ENCODE measurements at places on chromosomes 16 and 17.
A peak's percentile ranks its signal among the peaks of the same experiment; 100 is the strongest.

DNA sequence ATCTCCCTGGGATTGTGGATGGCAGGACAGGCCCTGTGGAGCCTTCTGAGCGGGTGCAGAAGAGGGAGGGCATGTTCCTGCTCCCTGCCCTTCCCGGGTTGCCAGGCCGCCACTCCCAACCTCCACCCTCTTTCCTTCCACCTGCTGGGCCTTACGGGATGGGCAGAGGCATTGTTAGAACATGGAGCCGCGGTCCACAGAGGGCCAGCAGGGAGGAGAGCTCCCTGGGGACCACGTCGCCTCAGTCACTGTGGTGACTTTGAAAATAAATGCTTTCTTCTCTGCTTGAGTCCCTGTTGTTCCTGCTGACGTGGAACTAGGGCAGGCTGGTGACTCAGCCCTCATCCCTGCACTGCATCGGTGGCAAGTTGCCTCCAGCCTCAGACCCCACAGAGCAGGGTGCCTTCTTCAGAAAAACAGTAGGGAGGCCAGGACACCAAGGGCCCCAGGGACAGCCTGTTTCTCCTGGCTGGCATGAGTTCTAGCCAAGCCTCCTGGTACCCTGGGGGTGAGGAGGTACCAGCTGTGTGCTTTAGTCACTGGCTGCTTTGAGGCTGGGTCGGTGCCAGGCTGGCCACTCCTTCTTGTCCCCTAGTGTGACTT, 224.9 kb downstream of the SEC14L1 start:
- DNase-seq, result no peak

- no peak for DNase-seq
Observed at GRCh38 chr16:15829460-15829859, 27.4 kb downstream of the MYH11 start.

GRCh38 chr17:8345951-8346665, 6.5 kb downstream of the ODF4 start:
- DNase-seq, result no peak

- DNase-seq, result no peak
Observed at GRCh38 chr17:71304498-71305158, 816.2 kb upstream of the SOX9 start.

GRCh38 chr17:78427140-78427539, 48.7 kb downstream of the PGS1 start:
- DNase-seq, result no peak

- DNase-seq, result no peak
Observed at GRCh38 chr16:27337024-27337423, 23.2 kb downstream of the IL4R start.

DNA sequence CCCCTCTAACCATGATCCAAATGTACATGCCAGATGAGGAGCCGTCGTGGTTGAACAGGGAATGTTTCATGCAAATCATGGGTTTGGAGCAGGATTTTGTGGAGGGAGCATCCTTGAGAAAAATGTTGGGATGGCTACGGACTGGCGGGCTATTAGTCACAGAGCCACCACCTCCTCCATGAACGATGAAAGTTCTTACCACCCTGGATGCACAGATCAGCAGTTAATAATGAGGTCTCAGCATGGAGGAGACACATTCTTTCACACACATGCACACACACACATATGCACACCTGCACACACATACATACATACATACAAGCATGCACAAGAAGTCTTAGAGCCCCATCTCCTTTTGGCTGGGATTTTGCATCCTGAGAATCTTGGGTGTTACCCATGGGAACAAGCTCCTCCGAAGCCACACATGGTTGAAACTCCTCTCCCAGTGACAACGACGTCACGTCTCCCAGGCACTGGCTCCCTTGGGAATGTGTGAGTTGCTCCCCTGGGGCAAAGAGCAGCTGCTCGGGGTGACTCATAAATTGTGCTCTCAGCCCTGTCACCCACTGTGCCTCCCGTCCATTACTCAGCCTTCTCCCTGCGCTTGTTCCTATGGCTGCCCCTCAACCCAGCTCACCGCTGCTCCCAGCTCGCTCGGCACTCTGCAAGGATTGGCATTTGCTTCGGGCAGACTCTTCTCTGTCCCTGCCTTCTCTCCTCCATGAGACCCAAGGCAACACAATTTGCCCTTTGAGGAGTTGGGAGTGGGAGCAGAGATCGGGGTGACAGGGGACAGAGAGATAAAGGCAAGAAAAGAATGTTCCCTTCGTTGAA, 344.6 kb downstream of the SOX9 start:
- no peak for DNase-seq

DNA sequence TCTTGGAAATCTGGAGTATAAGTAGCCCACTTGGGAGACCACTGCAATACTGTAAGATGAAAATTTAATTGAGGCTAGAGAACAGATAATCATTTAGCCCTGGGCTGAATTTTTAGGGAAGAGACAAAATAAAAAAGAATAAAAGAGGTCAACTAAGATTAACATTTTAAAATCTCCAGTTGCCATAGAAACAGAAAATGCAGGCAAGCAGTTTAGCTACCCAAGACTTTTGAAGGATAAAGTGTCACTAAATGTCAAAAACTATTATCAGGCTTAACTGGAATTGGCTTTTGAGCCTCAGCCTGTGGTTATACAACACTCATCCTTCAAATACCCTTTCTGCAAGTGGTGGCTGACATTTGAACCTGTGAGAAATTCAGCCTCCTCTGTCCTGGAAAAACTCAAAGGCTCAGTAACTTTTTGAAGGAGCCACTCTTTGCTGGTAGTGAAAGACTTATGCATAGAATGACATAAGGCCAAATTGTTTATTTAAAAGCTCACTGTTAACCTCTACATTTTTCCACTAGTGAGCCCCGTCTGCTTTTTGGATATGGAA, 220.7 kb upstream of the KCNJ16 start:
- DNase-seq, result no peak

DNA sequence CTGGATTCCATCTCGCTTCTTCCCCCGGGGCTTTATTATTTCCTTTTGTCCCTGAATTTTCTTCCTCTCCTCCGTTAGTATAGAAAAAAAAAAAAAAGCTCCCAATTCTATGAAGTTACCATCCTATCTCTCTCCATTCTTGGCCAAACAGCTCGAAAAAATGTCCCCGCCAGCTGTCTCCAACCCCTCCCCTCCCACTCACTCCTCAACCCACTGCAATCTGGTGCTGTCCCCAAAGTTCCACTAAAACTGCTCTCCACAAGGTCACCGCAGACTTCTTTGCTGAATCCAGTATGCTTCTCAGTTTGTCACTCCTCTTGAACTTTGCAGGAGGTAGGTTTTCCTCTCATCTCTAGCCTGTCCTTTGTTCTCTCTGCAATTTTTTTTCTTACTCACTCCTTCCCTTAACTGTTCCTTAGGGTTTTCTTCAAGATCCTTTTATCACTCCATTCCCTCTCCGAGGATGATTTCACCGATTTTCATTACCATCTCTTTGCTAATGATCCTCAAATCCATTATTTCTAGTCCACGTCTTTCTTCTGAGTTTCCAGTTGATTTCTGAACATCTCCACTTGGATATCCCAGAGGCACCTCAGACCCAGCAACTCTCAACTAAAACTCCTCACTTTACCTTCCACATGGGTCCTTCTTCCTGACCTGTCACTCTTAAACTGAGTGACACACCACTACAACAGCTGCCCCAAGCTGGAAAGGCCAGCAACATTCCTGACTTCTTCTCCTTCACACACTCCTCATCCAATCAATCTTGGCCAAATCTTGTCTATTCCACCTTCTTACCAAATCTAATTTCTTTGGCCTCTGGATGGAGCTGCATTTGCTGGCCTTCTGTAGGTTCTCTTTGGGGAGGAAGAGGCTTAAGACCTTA, 1.5 kb upstream of the SUMO2 start:
- peak; percentile 22 for DNase-seq

DNA sequence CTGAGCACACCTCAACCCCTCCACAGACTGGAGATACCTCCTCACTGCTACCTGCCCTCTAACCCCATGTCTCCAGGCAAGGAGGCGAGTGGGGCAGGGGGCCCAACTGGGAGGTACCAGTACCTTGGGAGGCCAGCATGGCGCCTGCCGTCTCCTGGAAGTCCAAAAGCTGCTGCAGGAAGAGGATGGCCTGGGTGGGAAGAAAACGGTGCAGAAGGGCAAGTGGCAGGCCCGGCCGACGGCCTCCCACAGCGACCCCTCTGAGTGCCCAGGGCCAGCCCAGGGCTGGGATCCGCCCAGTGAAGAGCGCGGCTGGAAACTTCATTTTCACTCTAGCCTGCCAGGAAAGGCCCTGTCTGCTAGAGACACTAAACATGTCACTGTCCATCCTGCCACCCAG, 8.5 kb downstream of the ZACN start:
- no peak for DNase-seq

DNA sequence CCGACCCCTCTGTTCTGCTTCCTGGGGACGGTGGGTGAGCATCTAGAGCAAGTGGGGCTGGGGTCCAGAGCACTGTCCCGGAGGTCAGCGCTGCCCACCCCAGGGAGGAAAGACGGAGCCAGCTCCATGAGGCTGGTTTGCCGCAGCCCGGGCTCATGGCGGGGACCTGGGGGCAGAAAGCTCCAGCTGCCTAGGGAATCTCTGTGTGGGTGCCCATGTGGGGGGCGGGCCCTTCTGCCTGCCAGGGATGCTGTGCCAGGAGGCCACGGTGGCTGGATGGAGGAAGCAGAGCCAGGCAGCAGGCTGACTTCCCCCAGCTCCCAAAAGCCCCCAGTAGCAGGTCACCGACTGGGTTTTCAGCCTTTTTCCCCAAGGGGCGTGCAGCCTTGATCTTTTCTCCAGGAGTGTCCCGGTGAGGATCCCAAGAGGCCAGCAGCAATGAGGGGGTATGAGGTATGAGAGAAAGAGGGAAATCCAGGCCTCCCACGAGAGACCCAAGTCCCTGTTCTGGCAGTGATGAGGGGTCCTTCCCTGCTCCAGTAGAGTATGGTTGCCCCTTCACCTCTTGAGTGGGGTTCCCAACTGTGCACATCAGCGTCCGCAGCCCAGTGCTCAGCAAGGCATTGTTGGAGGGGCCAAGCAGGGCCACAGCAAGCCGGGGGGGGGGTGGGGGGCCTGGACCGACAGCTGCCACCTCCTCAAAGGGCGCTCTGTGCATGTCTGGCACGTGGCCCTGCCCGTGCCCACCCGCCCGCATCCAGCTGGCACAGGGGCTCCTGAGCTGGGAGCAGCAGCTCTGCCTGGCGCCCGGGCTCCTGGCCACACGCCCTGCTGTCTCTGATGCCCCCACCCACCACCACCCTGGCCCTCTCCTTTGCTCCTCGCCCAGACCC, 15.6 kb upstream of the BCAR1 start:
- no peak for DNase-seq

GRCh38 chr16:48384520-48385252, 527 bp downstream of the SIAH1 start:
- peak; percentile 61 for DNase-seq

- DNase-seq, result no peak
Observed at GRCh38 chr16:30473231-30474073, 910 bp downstream of the ITGAL start.

GRCh38 chr17:46264456-46265198, 30.3 kb upstream of the LRRC37A start:
- peak; percentile 12 for DNase-seq

DNA sequence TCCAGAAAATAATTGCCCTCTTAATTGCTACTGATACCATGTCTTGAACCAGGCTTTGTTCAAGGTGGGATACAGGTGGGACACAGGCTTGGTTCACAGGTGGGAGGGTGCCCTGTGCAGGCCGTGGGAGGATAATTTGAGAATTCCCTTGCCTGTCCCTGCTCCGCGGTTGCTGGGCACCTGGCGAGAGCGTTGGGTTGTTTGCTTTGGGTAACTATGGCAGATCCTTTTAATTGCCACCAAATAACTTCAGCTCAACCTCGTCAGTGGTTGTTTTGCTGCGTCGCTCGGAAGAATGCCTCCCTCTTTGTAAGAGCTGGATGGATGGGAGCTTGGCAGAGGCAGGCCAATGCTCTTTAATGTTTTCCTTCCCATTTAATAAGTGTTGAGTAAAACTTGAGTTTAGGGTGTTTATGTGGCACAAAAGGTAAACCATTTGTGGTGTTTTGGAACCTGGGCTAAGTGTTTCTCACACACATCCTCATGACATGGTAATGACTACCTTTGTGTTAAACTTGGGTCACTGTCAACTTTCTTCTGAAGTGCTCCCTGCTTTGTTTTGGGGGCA, 202.5 kb downstream of the MSI2 start:
- DNase-seq, result no peak

GRCh38 chr16:48367441-48368049, 17.7 kb downstream of the SIAH1 start:
- DNase-seq, result no peak

- no peak for DNase-seq
Observed at GRCh38 chr17:64148017-64148631, 18.2 kb upstream of the ERN1 start.

DNA sequence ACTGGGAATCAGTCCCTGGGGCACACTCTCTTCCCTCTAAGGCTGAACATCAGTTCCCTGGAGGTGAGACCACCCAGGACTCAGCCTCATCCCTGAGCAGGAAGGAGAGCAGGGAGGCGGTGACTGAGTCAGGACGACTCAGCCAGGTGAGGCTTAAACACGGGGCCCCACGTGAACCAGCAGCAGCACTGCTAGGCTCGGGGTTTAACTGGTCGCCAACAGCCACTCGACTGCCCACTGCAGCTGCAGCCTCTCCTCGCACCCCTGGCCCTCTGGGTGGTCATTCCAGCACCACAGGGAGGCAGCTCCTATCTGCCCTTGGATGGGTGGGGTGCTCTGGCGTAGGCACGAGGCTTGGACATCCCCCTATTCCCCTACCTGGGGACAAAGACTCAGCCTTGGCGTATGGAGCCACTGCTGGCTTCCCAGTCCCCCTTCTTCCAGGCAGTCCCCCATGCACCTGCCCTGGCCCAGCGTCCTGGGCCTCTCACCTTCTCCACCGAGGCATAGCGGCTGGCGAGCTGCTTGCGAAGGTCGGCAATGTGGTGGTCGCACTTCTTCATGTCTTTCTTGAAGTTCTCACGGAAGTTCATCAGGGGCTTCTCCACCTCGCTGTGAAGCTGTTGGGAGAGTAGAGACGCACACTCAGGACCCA, 21.2 kb upstream of the RCVRN start:
- no peak for DNase-seq

DNA sequence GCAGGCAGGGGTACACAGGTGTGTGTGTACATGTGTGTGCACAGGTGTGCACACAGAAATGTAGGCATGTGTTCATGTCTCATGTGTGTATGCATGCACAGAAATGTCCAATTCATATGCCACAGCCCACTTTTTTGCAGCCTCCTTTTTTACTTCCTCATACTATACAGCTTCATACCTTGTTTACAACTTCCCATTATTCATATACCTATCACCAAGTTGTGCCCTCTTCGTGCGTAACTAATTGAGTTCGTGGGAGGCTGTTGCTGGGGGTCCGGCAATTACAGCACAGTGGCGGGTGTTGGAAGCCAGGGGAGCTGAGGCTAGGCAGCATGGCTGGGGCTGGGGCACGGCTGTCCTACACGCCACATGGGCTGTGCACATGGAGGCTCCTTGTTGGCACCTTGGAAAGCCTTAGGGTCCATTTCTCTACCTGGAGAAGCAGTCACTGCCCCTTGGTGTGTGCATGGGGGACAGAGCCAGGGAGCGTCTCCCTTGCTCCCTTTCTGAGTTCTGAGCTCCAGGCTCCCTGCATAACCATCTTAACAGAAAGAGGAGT, 266.7 kb downstream of the ENGASE start:
- DNase-seq, result no peak
